NCI-H446 treated with DMSO at 0.1 percent for 48 hours (cell line): ENCODE measurements at places on chromosomes 7 and 10.

DNA sequence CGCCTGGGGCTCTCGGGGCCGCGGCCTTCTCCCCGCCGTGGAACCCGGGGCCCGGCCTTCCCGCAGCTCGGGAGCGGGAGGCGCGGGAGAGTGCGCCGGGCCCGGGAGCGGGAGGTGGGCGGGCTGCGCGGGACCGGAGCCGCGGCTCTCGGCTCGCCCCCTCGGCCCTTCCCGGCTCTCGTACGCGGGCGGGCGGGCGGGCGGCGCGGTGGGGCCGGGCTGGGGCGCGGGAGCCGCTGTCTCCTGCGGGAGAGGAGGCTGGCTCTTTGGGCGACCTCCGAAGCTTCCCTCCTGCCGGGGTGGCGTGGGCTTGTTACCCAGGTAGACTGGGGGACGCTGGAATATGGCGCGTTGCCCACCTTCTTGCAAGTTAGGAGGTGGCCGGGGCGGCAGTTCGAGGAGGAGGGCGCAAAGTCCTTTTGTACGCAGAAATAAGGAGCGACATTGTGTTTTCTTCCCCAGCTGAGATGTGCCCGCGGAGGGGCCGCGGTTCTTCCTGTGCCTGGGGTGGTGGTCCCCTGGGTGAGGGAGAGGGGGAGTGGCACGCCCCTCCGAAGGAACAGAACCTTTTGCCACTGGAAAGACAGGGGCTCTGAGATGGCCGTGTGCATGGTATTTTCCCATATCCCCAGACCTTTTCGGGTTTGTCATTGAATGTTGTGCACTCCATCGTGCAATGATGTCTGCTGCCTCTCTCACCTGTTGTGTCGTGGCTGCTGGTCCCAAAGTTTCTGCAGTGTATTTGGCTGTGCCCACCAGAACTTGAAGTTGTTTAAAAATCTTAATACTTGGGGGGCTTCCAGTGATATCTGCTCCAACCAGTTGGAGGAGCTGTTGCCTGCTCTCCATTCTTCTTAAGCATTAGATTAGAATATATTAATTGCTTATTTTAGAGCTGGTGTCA, 844 bp downstream of the NRF1 start:
- DNase-seq = peak; percentile 8

- no peak for DNase-seq
Measured at GRCh38 chr7:25596443-25596842, 368.2 kb upstream of the NPVF start.

DNA sequence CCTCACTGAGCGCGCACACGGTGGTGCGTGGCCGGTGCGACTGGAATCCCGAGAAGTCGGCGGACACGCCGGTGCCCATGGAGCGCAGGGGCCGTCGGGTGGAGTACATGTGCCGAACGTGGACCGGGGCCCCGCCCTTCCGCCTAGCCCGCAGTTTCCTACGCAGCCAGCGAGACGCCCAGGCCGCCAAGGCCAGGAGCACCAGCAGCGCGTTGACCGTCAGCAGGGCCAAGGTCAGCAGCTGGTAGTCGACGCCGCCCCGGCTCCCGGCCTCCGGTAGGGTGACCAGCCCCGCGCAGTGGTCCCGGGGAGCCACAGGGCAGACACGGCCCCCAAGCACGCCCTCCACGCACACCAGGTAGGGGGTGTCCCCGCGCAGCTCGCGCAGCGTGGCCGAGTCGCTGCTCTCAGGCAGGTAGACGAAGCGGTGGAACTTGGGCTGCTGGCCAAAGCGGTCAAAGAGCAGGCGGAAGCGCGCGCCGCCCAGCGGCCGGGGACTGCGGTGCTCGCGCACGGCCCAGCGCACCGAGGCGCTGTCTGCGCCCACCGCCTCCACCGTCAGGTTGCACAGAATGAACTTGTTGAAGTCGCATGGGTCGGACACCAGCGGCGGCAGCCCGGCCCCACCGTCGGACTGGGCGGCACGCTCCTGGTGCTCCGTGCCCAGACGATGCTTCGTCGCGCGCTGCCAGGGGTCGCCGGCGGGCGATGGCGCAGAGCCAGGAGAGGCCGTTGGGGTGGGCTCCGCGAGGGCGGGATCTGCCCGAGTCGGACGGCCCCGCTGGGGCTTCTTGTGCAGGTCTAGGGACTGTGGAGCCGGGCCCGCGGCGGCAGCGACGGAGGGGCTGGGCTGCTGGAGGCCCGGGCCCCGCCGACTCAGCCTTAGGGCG, 2.2 kb downstream of the TRIL start:
- DNase-seq = no peak

DNA sequence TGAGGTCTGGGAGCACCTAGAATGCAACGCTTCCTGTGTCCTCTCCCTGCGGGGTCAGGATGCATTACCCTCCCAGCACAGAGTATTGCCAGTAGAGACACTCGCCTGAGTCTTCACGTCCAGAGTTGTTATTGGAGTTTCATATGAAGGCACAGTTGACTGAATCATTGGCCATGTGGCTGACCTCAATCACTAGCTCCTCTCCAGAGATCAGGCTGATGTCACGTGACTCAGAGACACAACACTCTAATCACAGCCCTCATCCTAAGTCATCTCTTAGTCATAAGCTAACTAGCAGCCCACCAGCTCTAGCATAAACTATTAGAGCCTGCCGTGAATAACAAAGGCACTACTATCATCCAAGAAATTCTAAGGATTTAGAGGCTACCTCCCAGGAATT, 107.8 kb downstream of the HECW1 start:
- no peak for DNase-seq

DNA sequence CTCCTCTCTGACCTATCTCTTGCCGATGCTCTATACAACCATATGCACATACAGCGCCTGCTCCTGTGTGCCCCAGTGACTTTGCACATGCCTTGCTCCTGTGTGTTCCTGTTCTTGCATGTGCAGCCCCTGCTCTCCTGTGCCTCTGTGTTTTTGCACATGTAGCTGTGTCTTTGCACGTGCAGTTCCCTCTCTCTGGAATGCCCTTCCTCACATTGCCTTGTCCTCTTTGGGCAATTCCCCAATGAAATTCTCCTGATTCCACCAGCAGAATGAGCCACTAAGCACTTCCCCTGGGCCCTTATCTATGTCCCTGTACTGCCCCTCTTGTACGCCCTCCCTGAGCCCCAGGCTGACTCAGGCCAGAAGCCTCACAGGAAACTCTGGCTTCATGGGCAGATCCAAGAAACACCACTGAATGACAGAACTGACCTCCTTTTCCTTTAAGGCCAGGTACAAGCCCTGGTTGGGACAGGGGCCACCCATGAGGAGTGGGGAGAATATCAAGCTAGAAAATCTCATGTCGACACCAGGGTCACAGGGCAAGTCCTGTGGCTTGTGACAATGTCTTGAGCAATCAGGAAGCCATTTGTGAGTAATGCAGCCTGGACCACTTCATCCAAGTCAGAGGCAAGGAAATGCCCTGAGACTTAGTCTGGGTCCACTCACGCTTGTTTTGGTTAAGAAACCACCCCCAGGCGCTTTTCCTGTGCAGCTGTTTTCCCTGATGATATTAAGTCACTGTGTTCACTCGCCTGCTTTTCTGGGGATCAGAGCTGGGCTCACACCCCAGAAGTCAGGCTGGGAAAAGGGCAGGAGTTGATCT, 1.9 kb upstream of the ARHGAP22 start:
- DNase-seq = no peak

DNA sequence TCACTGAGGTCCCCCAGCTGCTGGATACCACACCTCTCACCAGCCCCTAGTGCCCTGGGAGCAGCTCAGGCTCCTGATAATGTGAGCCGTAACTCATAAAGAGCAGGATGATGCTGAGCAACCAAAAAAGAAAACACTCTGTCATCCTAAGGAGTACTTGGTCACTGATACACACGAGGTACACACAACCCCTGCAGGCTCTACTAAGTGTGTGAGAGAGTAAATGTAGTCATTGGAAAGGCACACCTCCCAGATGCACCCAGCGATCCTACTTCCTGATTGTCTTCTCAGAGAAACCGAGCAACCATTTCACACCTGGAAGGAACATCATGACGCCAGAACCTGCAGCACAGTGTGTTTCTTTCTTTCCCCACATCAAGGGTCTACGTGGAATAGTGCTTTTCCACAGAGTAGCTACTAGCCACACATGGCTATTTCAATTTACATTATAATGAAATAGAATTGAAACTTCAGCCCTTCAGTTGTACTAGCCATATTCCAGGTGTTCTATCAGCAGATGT, 34.2 kb downstream of the FIGNL1 start:
- DNase-seq = no peak

GRCh38 chr10:339038-339391, 203.8 kb downstream of the ZMYND11 start:
- DNase-seq = no peak

DNA sequence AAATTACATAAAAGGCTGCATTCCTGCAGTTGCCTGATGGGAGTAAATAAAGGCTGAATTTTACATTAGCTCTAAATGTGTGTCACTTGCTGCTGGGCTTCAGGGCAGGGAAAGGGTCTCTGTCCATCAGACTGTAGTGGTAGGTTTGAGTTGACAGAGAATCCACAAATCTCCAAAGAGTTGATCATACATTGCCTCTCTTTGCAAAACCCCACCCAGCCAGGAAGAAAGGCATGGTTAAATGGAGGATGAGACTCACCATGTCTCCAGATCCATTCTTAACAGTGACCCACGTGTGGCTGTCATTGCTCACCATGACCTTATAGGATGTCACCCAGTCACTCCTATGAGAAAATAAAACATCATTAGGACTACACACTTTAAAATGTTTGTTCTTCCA, 92.8 kb downstream of the CPXM2 start:
- DNase-seq = no peak

GRCh38 chr10:91050371-91051034, 129.6 kb upstream of the ANKRD1 start:
- no peak for DNase-seq

- no peak for DNase-seq
Measured at GRCh38 chr7:66930341-66930740, 9.3 kb downstream of the TMEM248 start.

GRCh38 chr7:50330696-50331095, 26.2 kb downstream of the IKZF1 start:
- no peak for DNase-seq

DNA sequence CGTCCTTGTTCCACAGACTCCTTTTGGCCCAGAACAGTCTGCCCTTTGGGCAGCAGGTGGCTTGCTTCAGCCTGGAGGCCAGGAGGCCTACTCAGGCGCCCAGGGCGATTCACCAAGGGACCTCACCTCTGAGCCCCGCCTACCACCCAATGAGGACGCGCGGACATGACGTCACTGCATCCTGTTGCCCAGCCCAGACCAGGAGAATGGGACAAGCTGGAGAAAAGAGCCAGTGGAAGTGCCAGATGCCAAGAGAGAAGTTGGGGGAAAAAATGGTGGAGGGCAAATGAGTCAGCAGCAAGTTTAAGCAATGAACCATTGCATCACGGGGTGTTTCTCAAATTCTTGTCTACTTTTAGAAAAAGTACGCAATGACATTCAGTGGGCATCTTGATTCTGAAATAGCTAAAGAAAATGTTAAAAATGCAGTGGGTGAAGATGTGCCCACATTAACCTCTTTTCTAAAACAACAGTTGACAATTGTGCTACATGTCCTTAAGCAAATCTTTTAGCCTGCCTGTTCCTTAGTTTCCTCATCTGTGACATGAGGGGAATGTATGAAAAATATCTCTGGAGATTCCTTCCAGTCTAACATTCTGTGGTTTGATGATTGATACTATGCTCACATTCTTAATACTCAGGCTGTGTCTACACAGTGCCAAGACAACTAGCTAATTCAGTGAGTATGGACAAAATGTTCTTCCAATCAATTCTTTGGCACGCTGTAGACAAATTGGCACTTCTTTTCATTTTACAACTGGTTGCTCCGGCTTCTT, 23.9 kb upstream of the LEP start:
- no peak for DNase-seq

- DNase-seq = no peak
Measured at GRCh38 chr10:20970708-20971107, 73.6 kb upstream of the NEBL start.

- no peak for DNase-seq
Measured at GRCh38 chr10:76026176-76026771, 594.9 kb downstream of the LRMDA start.

- no peak for DNase-seq
Measured at GRCh38 chr10:84605802-84606201, 277.4 kb downstream of the CCSER2 start.

DNA sequence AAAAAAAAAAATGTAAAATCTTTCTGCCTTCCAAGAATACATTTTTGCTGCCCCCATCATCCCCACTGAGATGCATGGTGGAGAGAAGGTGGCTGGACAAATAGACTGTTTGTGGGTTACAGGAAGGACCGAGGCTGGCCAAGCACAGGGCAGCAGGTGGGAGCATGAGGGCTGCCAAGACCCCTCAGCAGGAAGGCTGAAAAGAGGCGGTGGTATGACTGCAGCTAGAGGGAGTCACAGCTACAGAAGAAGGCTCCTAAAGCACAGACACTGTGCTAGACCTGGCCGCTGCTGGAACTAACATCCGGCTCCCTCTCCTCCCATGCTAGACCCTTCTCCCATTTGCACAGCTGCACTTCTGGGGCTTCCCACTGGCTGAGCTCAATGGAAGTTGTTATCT, 289.6 kb downstream of the TCERG1L start:
- no peak for DNase-seq

DNA sequence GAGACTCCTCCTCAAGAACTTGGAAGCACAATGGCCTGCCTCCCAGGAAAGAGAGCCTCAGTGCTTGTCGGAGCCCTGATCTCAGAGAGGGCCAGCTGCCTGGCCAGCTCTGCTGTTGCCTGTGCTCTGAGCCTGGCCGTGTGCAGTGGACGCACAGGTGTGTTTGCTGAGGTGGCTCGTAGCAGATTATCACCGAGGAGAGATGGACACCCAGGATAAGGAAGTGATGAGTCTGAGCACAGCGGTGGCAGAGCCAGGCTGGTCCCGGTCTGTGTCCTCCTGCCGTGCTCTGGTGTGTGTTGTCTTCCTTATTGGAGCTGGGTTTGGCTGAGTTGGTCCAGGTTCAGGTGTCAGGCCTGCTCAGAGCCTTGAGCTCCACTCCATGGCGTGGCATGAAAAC, 208.5 kb downstream of the EBF3 start:
- no peak for DNase-seq

DNA sequence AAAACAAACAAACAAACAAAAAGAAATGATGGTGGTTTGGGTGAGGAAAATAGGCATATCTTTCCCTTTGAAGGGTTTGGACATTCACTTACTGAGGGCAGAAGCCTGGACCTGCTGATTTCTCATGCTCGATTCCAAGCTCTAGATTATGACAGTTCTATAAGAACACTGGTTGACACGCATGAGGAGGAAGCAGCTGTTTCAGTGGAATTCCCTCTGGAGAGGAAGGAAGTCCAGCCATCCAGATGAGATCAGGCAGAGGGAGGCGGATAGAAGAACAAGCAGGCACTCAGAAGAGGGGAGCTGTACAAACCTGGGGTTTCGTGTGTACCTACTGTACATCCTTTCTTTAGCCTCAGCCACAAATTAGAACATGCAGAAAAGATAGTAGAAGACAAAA, 691.9 kb downstream of the INHBA start:
- no peak for DNase-seq

- no peak for DNase-seq
Measured at GRCh38 chr10:3935141-3935540, 150.1 kb upstream of the KLF6 start.

DNA sequence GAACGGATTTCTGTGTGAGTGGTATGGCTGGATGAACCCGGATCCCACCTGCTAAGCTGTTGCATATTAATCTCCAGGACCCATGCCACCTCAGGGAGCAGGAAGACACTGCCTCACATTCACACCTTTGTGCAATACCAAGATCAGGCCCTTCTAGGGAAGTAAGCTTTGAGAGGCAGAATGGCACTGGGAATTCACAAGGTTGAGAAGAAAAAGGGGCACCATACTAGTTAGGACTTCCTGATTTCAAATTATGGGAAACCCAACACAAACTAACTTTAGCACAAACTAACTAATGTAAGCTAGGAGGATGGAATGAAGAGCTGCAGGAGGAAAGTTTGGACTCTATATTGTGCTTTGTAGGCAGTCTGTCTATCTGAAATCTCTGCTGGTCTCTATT, 71.3 kb downstream of the TBXAS1 start:
- no peak for DNase-seq
